Small intestine (tissue), 16 donors: ENCODE measurements at places on chromosomes 7 and 10. TPM values are rescaled to one million over a fixed set of nuclear protein-coding genes. Genes with fewer than 3 reads are reported as not detected.

GRCh38 chr10:9035355-9035754, 980.9 kb downstream of the GATA3 start:
- DNase-seq = no peak

LRIT1 gene
- polyA plus RNA-seq = not detected

- peak; percentile 38 for DNase-seq
Observed at GRCh38 chr10:35890676-35891495, 248.8 kb upstream of the FZD8 start.

UBN2 gene
- polyA plus RNA-seq = 14.2 TPM

DNA sequence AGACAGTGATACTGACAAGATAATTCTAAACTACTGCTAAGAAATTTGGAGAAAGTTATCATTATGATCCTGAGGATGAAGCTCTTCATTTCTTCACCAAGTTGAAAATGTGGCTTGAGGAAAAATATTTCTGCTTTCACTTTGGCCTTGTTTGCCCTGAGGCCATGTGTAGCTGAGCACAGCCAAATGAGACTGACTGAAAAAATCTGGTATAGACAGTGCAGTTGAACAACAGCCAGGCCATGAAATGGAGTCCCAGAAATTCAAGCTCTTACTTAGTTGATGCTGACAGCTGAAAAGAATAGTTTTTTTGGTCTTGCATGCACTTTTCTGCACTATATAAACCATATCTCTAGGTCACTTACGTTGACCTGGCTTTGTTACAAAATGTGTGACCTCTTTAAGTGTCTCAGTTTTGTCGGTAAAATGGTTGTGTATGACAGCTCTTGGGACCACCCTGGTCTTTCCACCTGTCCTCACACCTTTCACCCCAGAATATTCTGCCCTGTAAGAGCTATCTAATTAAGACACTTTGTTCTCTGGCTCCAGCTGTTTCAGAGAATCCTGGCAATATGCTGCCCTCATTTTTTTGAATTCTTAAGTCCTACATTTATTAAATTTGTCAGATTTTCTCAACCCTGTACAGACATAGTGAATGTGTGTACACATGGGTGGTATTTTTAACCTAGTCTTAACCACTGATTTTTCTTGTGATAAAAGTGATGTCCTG, 91.3 kb downstream of the CD36 start:
- no peak for DNase-seq

VPS50 gene
- polyA plus RNA-seq = 8.7 TPM

DNA sequence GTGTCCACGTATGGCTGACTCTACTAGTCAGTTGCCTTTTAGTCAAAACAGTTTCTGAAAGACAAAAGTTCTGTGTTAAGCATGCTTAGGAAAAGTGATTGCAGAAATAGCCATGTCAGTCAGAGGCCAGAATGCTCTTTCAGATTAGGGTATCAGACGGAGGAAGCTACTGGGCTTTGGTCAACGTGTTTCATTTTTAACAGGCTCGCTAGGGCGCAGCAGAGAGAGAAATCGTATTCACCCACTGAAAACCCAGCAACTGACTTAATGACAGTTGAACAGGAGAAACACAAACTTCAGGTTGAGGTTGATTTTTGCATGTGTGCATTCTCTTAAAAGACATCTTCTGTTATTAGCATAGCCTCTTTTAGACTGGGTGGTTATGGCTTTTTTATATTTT, 322.6 kb upstream of the KIAA1217 start:
- DNase-seq = no peak

CFTR gene
- 51.0 TPM for polyA plus RNA-seq

DNA sequence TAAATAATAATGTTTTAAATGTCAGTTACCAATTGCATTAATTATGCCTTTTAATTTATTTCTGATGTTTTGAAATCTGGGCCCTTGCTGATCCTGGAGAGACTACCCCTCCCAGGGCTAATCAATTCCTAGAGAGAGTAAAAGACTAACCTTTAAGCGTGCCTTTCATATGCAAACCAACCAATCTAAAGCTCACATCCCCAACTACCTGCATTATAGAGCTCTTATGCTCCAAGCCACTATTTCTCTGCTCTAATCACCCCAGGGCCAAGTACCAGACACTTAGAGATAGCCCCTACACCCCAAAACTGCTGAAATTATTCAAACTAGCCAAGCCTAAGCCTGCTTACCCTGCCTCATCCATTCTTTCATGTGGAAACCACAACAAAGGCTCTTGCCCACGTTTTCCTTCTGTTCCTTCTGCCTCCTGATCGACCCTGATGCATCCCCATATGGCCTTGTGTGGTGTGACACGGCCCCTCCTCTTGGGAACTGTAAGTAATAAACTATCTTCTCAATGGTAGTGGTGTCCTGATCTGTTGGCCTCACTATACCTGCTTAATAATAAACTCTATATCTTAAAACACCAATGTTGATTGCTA, 97.7 kb downstream of the HIBADH start:
- DNase-seq = no peak

RELN gene
- polyA plus RNA-seq = not detected

GRCh38 chr10:6569259-6569658, 10.8 kb downstream of the PRKCQ start:
- DNase-seq = no peak

VIPR2 gene
- 0.81 TPM for polyA plus RNA-seq

- DNase-seq = no peak
Observed at GRCh38 chr10:11705722-11706121, 36.5 kb upstream of the ECHDC3 start.

GRCh38 chr7:47947355-47947749, 914 bp downstream of the PKD1L1 start:
- no peak for DNase-seq

- DNase-seq = no peak
Observed at GRCh38 chr10:25023278-25023677, 6.9 kb downstream of the THNSL1 start.

TCAF1 gene
- polyA plus RNA-seq = 8.7 TPM

ZNF727 gene
- not detected for polyA plus RNA-seq

SPDYE3 gene
- not detected for polyA plus RNA-seq

SEMA3D gene
- not detected for polyA plus RNA-seq

LIPJ gene
- polyA plus RNA-seq = not detected

DNA sequence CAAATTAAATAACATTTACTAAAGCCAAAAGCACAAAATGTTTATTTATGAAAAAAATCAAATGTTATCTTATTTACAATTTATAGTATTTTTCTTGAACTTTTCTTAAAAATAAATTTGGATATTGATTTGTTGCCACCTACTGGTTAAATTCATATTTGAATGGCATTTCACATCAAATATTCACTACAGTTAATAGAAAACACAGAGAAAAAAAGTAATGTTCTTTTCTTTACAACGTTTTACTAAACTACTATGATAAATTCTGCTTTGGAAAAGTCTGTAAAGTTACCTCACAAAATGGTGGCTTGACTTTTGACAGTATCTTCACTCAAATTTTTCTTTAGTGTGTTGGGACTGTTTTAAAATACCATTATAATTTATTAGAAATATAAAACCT, 52.7 kb downstream of the SRPK2 start:
- DNase-seq = peak; percentile 13

GRCh38 chr10:42553064-42553407, 85.3 kb downstream of the ZNF33B start:
- no peak for DNase-seq
